ENCODE measurements at places on chromosomes 7 and 10. TPM values are rescaled to one million over a fixed set of nuclear protein-coding genes. Genes with fewer than 3 reads are reported as not detected.

Gene MYPN
- not detected for total RNA-seq

Gene CRPPA
- 7.5 TPM for total RNA-seq

Gene CNTNAP2
- 137 TPM for total RNA-seq

Gene ZNF282
- 18.7 TPM for total RNA-seq

Gene PRRT4
- 6.5 TPM for total RNA-seq

Gene CYCS
- total RNA-seq = 78.7 TPM

Gene TSPAN33
- total RNA-seq = 13.6 TPM

Gene PLEKHA8
- 32.5 TPM for total RNA-seq
